Adrenal gland (tissue), 19 donors: ENCODE measurements at places on chromosomes 3 and 15. TPM values are rescaled to one million over a fixed set of nuclear protein-coding genes. Genes with fewer than 3 reads are reported as not detected.
A peak's percentile ranks its signal among the peaks of the same experiment; 100 is the strongest.

DNA sequence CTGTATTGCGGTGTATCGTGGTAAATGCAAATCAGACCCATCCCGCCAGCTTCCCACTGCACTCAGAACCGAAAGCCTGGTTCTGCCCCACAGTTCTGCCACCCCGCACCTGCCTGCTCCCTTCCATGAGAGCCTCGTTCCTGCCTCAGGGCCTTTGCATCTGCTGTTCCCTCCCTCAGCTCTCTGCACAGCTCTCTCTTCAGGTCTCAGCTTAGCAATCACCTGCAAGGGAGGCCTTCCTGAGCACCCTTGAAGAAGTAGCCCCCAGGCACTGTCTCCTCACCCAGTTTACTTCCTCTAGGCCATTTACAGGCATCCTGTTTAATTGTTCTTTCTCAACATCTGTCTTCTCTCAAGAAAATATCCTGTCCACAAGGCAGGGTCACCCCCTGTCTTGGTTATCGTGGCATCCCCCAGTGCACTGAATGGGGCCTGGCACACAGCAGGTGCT is 13.3 kb upstream of the IQSEC1 start:
- no peak overlapping the region for H3K27ac ChIP-seq
- no peak for DNase-seq
- H3K27me3 ChIP-seq, result no peaks in the 10 kb centered on the region
- H3K36me3 ChIP-seq, result no peaks in the 10 kb centered on the region

DNA sequence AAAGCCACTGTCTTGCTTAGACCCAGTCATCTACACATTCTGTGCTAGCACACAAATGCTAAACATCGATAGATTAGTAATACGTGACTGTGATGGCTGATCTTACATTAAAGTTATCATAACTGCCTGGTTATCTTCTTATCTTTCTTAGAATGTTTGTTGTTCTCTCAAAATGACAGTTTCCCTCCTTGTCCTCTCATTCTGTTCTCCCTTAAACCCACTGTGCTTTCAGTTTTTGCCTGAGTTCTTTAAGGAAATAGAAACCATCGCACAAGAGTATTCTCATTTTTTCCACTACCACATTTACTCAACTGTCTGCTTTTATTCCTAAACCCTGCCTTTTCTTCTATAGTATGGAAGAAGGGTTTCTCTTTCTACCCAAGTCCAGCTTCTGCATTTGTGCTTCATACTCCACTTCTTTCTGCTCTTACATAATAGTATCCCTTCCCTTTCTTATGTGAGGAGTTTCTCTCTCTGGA is 17.1 kb downstream of the STX19 start:
- H3K27me3 ChIP-seq, result no peaks in the 10 kb centered on the region
- no peaks in the 10 kb centered on the region for H3K36me3 ChIP-seq
- DNase-seq, result no peak
- H3K27ac ChIP-seq, result no peak overlapping the region
- no peaks in the 10 kb centered on the region for H3K4me1 ChIP-seq
- no peak overlapping the region for H3K4me3 ChIP-seq

DNA sequence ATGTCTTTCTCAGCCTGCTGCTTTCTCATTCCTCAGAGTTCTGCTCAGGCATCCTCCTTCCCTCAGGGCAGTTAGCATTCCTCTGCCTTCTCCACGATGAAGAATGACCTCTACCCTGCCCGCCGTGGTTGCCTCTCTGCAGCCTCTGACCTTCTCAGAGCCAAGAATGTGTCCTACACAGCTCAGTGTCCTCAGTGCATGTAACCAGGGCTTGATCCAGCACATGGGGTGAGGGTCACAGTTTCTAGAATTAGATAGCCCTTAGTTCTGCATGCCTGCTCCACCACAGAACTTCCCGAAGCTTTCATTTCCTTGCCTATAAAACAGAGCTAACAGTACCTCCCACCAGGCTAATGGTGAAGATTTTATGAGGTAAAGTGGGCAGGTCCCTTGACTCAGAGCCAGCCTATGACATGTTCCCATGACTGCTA is 182.1 kb downstream of the CLSTN2 start:
- no peak overlapping the region for H3K27ac ChIP-seq
- DNase-seq, result peak; percentile 35
- no peaks in the 10 kb centered on the region for H3K27me3 ChIP-seq
- H3K4me1 ChIP-seq, result no peaks in the 10 kb centered on the region
- no peak overlapping the region for H3K4me3 ChIP-seq

- no peaks in the 10 kb centered on the region for H3K27me3 ChIP-seq
- H3K36me3 ChIP-seq, result no peaks in the 10 kb centered on the region
- H3K4me3 ChIP-seq, result no peak overlapping the region
- peak; percentile 94 for DNase-seq
- H3K27ac ChIP-seq, result peak overlapping the region; percentile 56
These were observed 30.6 kb downstream of the SLC28A1 start for GRCh38 chr15:84914909-84915605.

DNA sequence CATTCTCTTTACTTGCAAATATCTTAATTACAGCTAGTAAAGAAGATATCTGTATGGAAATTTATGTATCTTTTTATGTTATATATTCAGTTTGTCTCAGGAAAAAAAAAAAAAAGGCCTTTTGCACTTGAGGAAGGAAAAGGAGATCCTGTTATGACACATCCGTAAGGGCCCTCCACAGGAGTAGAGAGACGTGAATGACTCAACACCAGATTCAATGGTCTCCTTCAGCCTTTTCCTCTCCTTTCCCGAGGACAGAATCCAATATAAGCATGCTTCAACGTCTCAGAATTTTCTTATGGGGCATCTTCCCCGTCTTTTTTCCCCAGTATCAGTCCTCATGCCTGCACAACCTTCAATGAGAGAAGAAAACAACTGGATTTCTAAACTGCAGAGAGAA is 340.3 kb downstream of the NTRK3 start:
- no peak overlapping the region for H3K4me3 ChIP-seq
- H3K36me3 ChIP-seq, result no peaks in the 10 kb centered on the region
- no peak overlapping the region for H3K27ac ChIP-seq

DNA sequence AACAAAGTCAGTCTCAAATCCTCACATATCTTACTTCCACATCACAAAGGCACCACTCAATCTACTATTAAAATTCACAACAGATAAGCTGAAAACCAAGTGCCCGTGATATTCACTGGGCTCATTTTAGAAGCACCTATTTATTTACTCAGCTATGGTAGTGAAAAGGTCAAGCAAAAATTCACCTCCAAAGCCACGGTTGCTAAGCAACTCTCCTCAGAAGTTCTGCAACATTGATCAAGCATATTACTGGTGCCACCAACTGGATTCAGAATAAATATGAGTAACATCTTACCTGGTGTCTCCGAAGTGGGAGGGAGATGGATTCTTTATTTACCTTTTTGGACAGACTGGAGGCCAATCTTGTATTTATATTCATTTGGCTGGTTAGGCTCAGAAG is 714.8 kb downstream of the FHIT start:
- H3K36me3 ChIP-seq, result no peaks in the 10 kb centered on the region
- no peak overlapping the region for H3K4me3 ChIP-seq
- no peaks in the 10 kb centered on the region for H3K4me1 ChIP-seq
- no peaks in the 10 kb centered on the region for H3K27me3 ChIP-seq

- no peaks in the 10 kb centered on the region for H3K36me3 ChIP-seq
- no peaks in the 10 kb centered on the region for H3K4me1 ChIP-seq
- no peaks in the 10 kb centered on the region for H3K27me3 ChIP-seq
- no peak overlapping the region for H3K4me3 ChIP-seq
- no peak overlapping the region for H3K27ac ChIP-seq
These were observed 83.2 kb downstream of the NFKBIZ start for GRCh38 chr3:101932326-101933068.

- no peaks in the 10 kb centered on the region for H3K4me1 ChIP-seq
- no peak overlapping the region for H3K27ac ChIP-seq
- H3K36me3 ChIP-seq, result no peaks in the 10 kb centered on the region
- no peak overlapping the region for H3K4me3 ChIP-seq
- no peak for DNase-seq
These were observed 93.4 kb downstream of the CHCHD4 start for GRCh38 chr3:14031271-14031670.

DNA sequence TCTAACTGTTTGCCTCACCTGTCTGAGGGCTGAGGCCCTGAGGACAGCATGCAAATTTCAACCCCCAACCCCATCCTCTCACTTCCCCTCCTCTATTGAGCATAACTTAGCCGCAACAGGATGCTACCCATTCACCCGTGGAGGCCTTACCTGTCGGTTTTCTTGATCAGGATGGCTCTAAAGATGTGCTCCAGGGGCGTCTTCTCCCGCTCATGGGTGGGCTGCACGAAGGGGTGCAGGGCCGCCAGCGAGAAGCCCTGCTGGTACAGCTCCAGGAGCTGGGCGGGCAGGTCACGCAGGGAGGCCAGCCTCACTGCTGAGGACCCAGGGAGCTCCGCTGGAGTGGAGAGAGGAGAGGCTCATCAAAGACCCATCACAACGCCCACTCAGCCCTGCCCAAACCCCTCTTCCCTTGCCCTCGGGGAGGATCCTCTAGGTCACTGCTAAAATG is 79.8 kb downstream of the RFTN1 start:
- DNase-seq, result no peak
- H3K4me1 ChIP-seq, result no peaks in the 10 kb centered on the region
- no peaks in the 10 kb centered on the region for H3K27me3 ChIP-seq
- H3K36me3 ChIP-seq, result no peaks in the 10 kb centered on the region
- H3K4me3 ChIP-seq, result no peak overlapping the region

- H3K36me3 ChIP-seq, result no peaks in the 10 kb centered on the region
- no peaks in the 10 kb centered on the region for H3K4me1 ChIP-seq
- H3K27ac ChIP-seq, result no peak overlapping the region
- DNase-seq, result no peak
These were observed 491.1 kb upstream of the NR2F2 start for GRCh38 chr15:95839367-95839782.

The CAMP gene
- total RNA-seq, result not detected

The GNB4 gene
- 13.7 TPM for total RNA-seq

The SECISBP2L gene
- 41.0 TPM for total RNA-seq

The HESX1 gene
- total RNA-seq, result 1.2 TPM
